ENCODE measurements at places on chromosomes 2 and 18. TPM values are rescaled to one million over a fixed set of nuclear protein-coding genes. Genes with fewer than 3 reads are reported as not detected.

DNA sequence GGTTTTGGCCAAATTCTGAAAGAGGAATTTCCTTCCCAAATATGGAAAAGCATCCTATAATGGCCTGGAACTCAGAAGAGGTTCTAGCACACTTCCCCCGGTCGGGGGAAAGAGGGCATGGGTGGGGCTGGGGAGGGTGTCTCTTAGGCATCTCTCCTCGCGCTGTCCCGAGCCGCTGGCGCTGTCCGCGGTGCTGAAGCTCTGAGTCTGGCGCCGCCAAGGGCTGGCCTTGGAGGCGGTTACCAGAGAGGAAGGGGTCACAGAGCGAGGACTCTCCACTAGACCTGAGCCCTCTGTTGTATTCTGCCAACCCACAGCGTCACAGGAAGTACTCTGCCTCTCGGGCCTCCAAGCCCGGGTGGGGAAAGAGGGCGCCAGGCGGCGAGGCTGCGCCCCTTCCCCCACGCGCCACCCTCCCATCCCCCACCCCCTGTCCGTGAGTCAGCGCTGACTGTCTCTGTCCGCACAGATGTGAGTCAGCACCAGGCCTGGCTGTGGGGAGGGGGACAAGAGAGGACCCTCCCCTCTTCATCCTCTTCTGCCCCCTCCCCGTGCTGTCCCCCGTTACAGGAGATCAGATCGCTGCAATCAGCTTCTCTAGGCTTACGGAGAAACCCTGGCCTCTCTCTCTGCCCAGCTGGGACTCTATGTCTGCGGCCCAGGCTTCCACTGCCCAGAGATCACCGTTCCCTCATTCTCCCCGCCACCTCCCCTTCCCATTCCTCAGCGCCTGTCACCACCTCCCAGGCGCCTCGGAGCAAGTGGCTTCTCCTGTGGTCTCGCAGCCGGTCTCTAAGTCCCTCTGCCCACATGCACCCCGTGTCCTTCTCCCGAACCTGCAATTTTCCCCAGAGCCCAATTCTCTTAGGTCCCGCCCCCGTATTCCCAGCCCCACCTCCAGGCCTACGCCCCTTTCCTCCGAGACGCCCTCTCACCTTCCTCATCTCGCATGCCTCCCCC, 779 bp downstream of the PTPRN start:
- peak; percentile 72 for DNase-seq

- DNase-seq = no peak
These were observed 80.0 kb downstream of the SOWAHC start for GRCh38 chr2:109694190-109694589.

GRCh38 chr2:15117409-15118050, 443.6 kb downstream of the NBAS start:
- no peak for DNase-seq

The SDC1 gene
- 28.3 TPM for polyA plus RNA-seq

- no peak for DNase-seq
These were observed 43.6 kb downstream of the SCTR start for GRCh38 chr2:119480718-119481142.

The HOXD1 gene
- 11.5 TPM for polyA plus RNA-seq

The PRSS56 gene
- polyA plus RNA-seq = not detected

GRCh38 chr18:12462242-12462641, 54.5 kb downstream of the PRELID3A start:
- no peak for DNase-seq

DNA sequence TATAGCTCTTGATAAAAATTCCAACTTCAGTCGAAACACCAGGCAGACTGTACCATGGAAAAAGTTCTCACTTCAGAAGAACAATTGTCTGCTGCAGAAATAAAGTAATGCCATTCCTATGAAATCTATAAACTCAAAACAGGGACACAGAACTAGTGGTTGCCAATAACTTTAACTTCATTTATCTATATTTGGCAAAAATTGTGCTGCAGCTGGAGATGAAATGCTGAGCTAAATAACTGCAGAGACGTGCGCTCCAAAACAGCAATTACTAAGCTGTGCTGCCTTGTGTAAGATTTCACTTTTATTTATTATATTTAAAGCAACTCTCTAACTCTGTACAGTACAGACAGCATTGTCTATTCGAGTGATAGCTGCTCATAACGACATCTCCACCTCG, 540.1 kb upstream of the ID2 start:
- DNase-seq = no peak

DNA sequence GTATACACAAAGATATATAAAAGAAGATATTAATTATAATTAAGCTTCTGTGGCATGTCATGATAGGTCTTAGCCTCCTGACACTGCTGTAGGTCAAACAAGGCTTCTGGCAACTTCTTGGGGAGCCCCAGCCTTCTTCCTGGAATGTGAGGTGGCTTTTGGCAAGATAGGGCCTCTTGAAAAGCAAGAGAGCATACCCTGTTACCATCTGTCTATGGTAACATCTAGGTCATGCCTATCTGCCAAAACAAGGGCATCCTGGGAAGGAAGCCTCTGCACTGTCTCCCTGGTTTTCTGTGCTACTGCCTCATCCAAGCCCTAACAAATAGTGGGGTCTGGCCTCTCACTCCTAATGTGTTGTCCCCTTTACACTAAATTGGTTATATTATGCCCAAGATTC, 70.9 kb downstream of the CCDC148 start:
- DNase-seq = no peak

DNA sequence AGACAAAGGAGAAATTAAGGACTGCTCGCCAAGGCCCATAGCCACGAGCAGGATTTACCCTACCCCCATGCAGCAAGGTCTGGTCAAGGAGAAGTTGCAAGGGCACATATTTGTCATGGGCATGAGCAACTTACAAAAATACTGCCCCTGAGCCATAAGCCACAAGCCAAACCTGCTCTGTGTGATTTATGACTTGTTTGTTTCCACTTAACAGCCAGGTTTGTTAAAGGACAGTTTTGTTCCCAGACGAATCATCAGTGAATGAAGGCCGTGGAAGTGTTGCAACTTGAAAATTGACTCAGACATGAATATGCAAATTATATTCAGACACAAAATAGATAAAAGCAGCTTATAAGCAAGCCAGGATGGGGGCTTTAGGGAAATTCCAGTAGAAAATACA, 31.3 kb upstream of the EVA1A start:
- DNase-seq = peak; percentile 38

DNA sequence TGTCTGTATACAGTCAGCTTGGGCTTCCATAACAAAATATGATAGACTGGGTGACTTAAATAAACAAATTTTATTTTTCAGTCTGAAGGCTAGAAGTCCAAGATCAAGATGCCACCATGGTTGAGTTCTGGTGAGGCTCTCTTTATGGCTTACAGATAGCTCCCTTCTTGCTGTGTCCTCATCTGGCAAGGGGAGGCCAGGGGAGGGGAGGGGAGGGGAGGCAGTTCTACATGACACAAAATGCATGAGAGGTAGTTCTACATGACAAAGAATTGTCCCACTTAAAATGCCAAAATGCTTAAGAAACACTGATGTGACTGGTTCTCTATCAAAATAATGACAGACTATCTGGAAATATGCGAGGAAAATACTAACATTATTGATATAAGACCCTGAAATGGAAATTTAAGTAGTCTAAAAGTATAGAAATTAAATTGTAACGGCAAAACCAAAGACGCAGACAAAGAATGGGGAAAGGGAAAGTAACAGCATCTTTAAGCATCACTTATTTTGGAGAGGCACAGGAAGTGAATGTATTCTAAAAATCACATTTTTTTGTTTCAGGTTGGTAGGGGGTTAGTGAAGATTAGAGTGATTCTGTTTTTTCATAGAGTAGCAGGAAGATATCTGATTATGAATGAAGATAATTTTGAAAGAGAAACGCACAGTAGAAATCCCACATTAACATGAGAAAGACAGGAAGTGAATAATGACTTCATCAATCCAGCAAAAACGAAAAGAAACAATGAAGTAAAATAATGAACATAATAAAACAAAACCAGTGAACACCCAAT, 131.4 kb downstream of the STRN start:
- no peak for DNase-seq

DNA sequence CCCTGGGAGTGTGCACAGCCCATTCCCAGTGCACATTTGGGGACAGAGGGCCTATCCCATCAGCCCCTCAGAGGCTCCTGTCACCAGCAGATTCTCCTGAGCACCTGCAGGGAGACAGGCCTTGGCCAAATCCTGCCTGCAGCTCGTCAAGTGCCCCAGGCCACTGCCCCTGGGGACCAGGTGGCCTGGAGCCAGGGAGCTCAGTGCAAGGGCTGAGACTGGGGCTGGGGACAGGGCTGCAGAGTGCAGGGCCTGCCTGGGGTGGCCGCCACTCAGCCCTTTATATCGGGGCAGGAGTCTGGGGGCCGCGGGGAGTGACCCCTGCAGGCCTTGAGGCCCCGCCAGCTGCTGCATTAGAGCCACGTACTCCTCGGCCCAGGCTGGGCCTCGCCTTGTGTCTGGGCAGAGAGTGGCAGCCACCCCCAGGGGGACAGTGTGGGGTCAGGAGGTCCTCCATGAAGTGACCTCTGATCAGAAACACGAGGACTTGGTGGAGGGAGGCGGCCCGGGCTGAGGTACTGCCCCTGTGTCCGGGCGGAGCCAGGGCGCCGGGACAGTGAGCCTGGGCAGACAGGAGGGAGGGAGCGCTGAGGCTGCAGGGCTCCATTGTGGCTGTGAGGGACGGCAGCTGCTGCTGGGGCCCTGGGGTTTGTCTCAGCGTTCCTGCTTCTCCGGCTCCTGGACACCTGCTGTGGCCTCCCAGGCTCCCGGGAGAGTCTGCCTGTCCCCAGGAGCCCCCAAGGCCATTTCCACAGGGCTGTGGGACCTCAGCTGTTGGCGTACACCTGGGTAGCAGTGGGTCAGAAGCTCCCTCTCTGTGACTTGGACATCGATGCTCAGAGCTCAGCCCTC, 24.2 kb downstream of the GPC1 start:
- no peak for DNase-seq

DNA sequence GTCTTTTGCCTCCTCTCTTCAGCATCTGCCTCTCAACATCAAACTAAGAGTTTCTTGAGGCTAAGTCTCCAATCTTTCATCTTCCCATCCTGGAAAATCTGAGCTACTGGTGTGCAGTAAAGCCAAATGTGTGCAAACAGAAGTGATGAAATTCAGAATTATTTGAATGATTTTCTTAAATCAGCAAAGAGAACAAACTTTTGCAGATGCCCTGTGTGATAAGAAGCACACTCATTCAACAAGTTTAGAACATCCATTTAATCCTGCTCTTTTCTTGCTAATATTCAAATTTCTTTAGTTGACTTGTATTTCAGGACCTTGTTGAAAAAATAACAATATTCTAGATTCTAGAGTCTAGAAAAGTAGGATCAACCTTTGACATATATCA, 1374.9 kb upstream of the CELF4 start:
- DNase-seq = no peak

- no peak for DNase-seq
These were observed 23.4 kb downstream of the HNRNPA3 start for GRCh38 chr2:177235855-177236437.

GRCh38 chr18:10299643-10300042, 154.8 kb upstream of the APCDD1 start:
- no peak for DNase-seq

GRCh38 chr2:111208639-111209038, 87.9 kb downstream of the BCL2L11 start:
- DNase-seq = no peak

- DNase-seq = no peak
These were observed 15.3 kb downstream of the PELI1 start for GRCh38 chr2:64128943-64129391.

DNA sequence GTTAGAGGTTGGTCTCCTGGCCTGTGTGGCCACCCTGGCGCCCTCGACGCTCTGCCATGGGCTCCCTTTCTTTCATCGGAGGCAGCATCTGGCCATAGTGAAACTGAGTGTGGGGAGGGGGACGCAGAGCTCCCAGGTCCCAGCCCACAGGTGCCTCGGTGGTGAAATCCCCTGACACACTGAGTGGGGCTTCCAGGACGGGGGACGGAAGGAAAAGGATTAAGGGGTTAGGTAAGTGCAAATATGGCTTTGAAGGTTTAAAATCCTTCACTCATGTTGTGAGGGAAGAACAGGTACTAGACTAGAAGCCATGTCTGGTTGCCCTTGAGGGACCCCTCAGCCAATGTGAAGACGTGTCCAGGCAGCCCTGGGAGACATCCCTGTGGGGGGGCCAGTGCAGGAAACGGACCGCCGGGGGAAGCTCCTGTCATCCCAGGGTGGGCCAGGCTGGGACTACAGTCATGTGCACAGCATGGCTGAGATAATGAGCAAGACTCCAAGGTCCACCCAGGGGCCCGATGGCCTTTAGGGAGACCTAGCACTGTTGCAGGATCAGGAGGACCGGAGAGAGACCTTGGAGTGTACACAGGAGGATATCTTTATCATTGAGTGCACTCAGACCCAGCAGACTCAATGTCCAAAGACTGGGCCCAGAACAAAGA, 36.3 kb downstream of the RTP5 start:
- DNase-seq = no peak

GRCh38 chr2:226655871-226656270, 143.7 kb downstream of the IRS1 start:
- DNase-seq = no peak

DNA sequence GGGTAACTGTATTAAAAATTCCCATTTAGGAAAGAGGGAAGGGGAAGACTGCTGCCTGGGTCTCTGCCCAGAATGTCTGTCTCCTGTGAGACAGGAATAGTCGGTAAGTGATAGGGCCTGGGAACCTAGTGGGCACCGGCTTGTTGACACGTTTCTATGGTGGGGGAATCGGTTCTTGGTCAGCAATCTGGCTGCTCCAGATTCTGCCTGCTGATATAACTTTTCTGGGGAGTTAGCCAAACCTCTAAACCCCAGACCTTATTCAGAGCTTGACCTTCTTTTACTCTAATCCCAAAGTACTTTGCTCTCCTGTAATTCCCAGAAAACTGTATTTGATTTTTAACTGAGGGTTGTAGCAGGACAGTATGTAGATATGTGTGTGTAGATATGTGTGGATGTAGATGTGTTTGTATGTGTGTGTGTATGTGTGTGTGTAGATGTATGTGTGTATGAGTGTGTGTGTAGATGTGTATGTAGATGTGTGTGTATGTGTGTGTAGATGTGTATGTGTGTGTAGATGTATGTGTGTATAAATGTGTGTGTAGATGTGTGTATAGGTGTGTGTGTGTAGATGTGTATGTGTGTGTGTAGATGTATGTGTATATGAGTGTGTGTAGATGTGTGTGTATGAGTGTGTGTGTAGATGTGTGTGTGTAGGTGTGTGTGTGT, 61.8 kb upstream of the TXNDC2 start:
- no peak for DNase-seq

DNA sequence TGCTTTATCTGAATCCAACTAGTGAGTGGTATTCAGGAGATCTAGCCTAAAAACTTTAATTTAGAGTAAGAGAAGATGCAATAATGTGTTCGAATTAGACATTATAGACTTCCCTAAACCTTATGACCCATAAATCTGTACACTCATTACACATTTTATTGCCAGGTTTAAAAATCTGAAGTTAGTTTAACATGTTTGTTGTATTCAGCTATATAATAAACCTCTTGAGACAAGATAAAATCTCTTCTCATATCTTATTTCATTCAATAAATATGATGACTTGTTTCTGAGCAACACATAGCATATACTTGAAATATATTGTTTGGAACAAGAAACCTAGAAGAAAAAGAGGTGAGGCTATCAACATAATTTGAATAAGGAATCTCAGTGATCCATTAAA, 150.7 kb downstream of the CDH7 start:
- DNase-seq = no peak

The ABCG5 gene
- polyA plus RNA-seq = 0.75 TPM

The CXCR2 gene
- polyA plus RNA-seq = 0.74 TPM

GRCh38 chr2:153478289-153479261, at the start of gene RPRM:
TSS of gene RPRM (minus strand) at chr2:153478762. CDS start at chr2:153478565, 197 bp downstream.
- peak; percentile 85 for DNase-seq

The MYCN gene
- polyA plus RNA-seq = 38.1 TPM

- DNase-seq = no peak
These were observed 1087.9 kb downstream of the CBLN2 start for GRCh38 chr18:71456206-71456605.

The ABCG8 gene
- 1.1 TPM for polyA plus RNA-seq
